ENCODE measurements at places on chromosomes 1 and 21.

- DNase-seq = peak; percentile 87
These were observed at the start of gene CDK18 for GRCh38 chr1:205504311-205505075. Gene CDK18 (plus strand): TSS chr1:205504669. CDS start chr1:205523168, 18,499 bp downstream.

DNA sequence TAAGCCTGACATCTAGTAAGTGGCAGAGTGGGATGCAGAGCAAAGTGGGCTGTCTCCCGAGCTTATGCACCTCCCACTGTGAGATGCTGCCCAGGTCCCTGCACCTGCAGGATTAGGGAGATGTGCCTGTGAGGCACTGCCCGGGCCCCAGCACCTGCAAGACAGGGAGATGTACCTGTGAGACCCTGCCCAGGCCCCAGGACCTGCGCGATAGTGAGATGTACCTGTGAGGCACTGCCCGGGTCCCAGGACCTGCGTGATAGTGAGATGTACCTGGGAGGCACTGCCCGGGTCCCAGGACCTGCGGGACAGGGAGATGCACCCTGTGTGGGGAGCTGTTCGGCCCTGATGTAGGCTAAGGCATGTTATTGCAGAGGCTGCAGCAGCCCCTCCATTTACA is 622.8 kb downstream of the PTPRU start:
- DNase-seq = no peak

DNA sequence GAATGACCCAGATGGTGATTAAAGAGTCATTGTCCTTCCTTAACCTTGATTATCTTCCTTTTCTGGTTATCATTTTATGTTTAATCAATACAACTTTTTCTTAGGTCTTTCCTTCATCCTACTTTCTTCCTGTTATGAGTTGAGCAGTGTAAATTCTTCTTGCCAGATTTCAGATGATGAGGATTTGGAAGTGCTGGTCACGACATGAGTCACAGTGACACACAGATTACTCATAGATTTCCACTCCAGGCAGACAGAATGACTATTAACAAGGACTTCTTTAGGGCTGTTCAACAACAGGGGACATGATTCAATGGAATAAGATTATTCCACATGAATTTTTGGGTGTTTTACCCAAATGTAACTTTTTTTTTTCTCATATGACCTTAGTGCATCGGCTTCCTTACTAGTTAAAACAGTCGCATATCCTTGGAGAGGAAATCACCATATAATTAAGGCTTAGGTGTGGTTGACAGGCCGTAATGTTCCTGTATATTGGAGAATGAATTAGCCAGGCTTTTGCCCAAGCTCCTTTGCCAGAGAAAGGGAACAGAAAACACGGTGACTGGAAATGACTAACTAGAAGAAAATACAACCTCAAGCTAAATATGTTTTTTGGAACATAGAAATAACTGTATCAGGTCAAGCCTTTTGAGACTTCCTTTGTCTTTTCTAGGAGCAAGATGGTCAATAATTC is 44.2 kb downstream of the PRRX1 start:
- DNase-seq = peak; percentile 59

GRCh38 chr1:216607067-216607697 is 116.0 kb downstream of the ESRRG start:
- no peak for DNase-seq

GRCh38 chr1:239056940-239057339 is 329.4 kb upstream of the CHRM3 start:
- no peak for DNase-seq

DNA sequence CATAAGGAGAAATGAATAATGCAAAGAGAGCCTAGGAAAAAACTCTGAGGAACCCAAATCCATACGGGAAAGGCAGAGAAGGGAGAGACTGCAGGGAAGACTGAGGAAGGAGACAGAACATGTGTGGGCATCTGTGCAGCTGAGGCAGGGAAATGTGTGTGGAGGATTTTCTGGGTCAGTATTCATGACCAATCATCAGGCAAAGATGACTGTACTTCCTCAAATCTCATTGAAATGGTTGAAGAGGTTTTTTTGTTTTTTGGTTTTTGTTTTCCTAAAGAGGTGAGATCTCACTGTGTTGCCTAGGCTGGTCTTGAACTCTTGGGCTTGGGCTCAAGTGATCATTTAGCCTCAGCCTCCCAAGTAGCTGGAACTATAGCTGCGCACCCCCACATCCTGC is 15.7 kb downstream of the DIP2A start:
- DNase-seq = no peak

DNA sequence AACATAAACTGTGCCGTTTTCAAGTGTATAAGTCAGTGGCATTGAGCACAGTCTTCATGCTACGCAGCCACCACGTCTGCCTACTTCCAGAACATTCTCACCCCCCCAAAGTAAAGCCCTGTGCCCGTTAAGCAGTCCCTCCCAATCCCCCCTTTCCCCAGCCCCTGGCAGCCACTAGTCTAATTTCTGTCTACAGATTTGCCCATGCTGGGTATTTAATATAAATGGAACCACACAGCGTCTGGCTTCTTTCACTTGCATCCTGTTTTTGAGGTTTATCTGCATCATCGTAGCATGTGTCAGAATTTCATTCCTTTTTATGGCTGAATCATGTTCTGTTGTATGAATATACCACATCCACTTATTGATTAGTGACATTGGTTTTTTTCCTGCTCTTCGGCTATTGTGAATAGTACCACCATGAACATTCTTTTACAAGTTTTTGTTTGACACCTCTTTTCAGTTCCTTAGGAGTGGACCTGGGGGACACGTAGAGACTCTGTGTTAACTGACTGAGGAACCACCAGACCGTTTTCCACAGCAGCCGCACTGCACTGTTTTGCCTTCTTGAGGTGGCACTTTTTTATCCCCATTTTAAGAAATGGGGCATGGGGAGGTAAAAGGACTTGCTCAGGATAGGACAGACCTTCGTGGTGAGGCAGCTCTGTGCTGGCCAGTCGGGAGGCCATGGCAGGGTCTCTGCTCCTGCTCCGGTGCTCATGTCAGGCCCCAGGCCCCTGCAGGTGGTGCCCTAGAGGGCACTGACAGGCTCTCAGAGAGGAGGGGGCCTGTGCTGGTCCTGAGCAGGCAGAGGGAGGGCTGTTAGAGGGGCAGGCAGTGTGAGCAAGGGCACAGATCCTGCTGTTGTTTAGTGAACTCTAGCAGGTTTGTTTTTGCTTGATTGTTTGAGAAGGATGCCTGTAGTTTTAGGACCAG is 123.8 kb downstream of the PCBP3 start:
- DNase-seq = no peak

- peak; percentile 86 for DNase-seq
These were observed 53.9 kb downstream of the CASQ2 start for GRCh38 chr1:115714572-115715141.

- DNase-seq = no peak
These were observed 2.5 kb upstream of the ECM1 start for GRCh38 chr1:150505431-150505830.

GRCh38 chr1:4792565-4792964 is 138.2 kb downstream of the AJAP1 start:
- DNase-seq = no peak

Measured in Calu3 (cell line).